Calu3 (cell line): ENCODE measurements at places on chromosomes 6 and 20. TPM values are rescaled to one million over a fixed set of nuclear protein-coding genes. Genes with fewer than 3 reads are reported as not detected.

MRAP2 gene
- 0.22 and 0.38 TPM in 2 replicates for total RNA-seq

CSNK2A1 gene
- 110 and 113 TPM in 2 replicates for total RNA-seq

ELOVL2 gene
- 0.20 and 0.47 TPM in 2 replicates for total RNA-seq

BTNL2 gene
- not detected in 2 replicates for total RNA-seq

TINAG gene
- 12.6 and 17.4 TPM in 2 replicates for total RNA-seq

ESF1 gene
- 14.7 and 15.1 TPM in 2 replicates for total RNA-seq

CLDN20 gene
- total RNA-seq, result not detected in 2 replicates

PET117 gene
- total RNA-seq, result 5.2 and 6.0 TPM in 2 replicates

WFDC8 gene
- total RNA-seq, result not detected in 2 replicates

GSTA2 gene
- total RNA-seq, result not detected in 2 replicates

NR2E1 gene
- not detected in 2 replicates for total RNA-seq

FERMT1 gene
- total RNA-seq, result 18.5 and 23.5 TPM in 2 replicates

RIPOR3 gene
- 2.8 and 4.0 TPM in 2 replicates for total RNA-seq

VSX1 gene
- total RNA-seq, result not detected in 2 replicates

DNPH1 gene
- 82.6 and 86.8 TPM in 2 replicates for total RNA-seq

C2 gene
- 5.0 and 6.3 TPM in 2 replicates for total RNA-seq

MYO6 gene
- 122 and 153 TPM in 2 replicates for total RNA-seq

CST4 gene
- total RNA-seq, result not detected in 2 replicates

SLC35D3 gene
- not detected in 2 replicates for total RNA-seq

ZNF334 gene
- not detected in 2 replicates for total RNA-seq

PGM3 gene
- 41.2 and 46.6 TPM in 2 replicates for total RNA-seq

POU5F1 gene
- total RNA-seq, result 25.7 and 32.7 TPM in 2 replicates

SPATS1 gene
- not detected in 2 replicates for total RNA-seq

TRIM10 gene
- 1.8 and 2.7 TPM in 2 replicates for total RNA-seq

OTOR gene
- total RNA-seq, result not detected in 2 replicates

PROKR2 gene
- total RNA-seq, result not detected in 2 replicates

SLC17A1 gene
- total RNA-seq, result not detected in 2 replicates

LPA gene
- total RNA-seq, result not detected in 2 replicates

HCRTR2 gene
- total RNA-seq, result not detected in 2 replicates

PTCHD4 gene
- total RNA-seq, result not detected in 2 replicates

VGLL2 gene
- total RNA-seq, result not detected in 2 replicates

HLA-C gene
- 652 and 1,216 TPM in 2 replicates for total RNA-seq

ZSCAN16 gene
- total RNA-seq, result 14.2 and 15.9 TPM in 2 replicates

RCAN2 gene
- total RNA-seq, result 2.2 and 3.7 TPM in 2 replicates

C20orf204 gene
- total RNA-seq, result 4.9 and 5.0 TPM in 2 replicates
